ENCODE measurements at places on chromosomes 6 and 20.

GRCh38 chr6:9862603-9863167 lies 552.2 kb downstream of the TFAP2A start:
- DNase-seq, result no peak

DNA sequence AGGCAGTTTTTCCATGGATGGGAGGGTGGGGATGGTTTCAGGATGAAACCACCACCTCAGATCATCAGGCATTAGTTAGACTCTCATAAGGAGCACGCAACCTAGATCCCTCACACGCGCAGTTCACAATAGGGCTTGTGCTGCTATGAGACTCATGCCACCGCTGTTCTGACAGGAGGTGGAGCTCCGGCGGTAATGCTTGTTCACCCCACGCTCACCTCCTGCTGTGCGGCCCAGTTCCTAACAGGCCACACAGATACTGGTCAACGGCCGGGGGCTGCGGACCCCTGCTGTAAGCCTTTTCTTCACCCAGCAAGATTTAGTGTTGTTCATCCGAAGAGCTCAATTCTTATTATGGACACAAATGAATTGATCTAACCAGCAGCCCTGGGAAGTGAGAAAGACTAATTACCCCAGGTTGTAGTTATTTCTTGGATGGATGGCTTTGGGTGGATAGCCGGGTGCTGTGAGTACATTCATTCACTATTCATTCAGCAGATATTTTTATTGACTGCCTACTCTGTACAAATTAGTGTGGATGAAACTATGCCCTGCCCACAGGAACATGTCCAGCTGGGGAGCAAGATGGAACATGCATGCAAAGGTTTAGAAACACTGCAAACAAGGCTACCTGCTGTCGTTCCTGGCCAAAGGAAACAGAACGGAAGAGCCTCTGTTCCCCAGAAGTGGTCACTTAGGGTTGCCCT lies 57.2 kb downstream of the RIOK1 start:
- DNase-seq, result no peak

GRCh38 chr6:68497927-68498326 lies 137.2 kb upstream of the ADGRB3 start:
- DNase-seq, result no peak

DNA sequence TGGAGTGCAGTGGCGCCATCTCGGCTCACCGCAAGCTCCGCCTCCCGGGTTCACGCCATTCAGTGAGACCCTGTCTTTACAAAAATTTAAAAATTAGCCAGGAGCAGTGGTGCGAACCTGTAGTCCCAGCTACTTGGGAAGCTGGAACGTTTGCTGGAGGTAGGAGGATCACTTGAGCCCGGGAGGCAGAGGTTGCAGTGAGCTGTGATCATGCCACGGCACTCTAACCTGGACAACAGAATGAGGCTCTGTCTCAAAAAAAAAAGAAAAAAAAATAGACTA lies 5.7 kb upstream of the PARD6B start:
- DNase-seq, result no peak

DNA sequence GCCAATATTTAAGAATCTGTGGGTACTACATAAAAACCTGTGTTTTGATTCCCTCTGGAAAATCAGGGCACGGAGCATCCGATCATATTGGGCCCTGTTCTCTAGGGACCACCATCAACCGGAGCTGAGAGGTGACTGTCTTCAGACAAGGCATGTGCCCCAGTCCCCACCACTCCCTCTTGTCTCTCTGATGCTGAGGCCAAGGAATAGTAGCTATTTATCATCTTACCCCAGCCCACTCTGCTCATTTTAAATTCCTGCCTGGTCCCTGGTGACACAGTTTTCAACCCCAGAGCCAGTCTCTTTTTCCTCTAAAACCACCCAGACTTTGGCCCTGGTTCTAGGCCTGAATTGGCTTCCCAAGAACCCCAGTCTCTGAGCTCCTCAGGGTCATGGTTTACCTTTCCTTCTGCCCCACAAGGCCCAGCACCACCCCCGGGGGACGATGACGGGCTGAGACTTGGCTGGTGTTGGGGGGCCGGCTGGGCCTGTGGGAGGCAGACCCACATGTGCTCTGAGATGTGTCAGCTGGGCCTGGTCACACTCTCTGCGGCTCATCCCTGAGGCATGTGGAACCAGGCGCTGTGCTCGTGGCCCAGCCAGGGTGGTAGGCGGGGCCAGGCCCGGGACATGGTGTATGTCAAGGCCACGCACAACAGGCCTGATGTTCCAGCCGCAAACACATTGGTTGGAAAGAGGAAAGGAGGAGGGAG lies 114.4 kb downstream of the CEBPB start:
- DNase-seq, result no peak
